Neural crest cell (in vitro differentiated cells): ENCODE measurements at places on chromosomes 7 and 10. TPM values are rescaled to one million over a fixed set of nuclear protein-coding genes. Genes with fewer than 3 reads are reported as not detected.

OPN4 gene
- total RNA-seq: not detected in 2 replicates

CHPF2 gene
- total RNA-seq: 33.1 and 34.1 TPM in 2 replicates

DNA sequence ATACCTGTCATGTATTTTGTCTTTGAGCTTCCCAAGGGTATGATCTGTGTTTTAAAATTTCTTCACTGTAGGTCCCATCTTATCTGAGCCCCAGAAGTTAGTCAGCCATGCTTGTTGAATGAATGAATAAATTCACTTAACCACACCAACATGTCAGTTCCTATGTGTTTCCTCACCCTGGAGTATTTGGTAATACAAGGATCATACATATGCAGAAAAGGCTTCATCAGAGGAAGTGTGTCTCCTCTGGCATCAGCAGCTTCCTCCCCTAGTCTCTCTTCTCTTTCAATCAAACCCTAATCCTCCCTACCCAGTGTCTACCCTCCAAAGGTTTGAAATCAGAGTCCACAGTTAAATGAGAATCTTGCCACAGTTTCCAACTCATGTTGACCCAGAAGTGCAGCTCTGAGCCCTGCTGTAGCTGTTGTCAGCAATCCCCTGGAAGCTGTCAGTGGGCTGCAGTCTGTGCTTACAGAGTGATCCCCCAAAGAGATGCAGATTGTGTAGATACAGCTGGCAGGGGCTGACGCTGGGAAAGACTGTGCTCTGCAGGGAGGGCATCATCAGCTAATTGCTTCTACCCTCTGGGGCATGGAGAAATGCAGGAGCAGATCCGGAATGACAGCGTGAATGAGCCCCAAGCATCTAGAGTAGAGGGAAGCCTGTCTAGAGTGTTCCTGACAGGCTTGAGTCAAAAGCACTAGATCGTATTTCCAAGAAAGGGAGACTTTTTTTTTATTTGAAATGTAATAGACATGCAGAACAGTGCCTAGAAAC is 105.0 kb upstream of the WDR11 start:
- H3K4me1 ChIP-seq: peaks cover 6% of the 10 kb centered on the region
- H3K4me3 ChIP-seq: no peak overlapping the region
- H3K27ac ChIP-seq: no peak overlapping the region
- no peaks in the 10 kb centered on the region for H3K36me3 ChIP-seq

DNA sequence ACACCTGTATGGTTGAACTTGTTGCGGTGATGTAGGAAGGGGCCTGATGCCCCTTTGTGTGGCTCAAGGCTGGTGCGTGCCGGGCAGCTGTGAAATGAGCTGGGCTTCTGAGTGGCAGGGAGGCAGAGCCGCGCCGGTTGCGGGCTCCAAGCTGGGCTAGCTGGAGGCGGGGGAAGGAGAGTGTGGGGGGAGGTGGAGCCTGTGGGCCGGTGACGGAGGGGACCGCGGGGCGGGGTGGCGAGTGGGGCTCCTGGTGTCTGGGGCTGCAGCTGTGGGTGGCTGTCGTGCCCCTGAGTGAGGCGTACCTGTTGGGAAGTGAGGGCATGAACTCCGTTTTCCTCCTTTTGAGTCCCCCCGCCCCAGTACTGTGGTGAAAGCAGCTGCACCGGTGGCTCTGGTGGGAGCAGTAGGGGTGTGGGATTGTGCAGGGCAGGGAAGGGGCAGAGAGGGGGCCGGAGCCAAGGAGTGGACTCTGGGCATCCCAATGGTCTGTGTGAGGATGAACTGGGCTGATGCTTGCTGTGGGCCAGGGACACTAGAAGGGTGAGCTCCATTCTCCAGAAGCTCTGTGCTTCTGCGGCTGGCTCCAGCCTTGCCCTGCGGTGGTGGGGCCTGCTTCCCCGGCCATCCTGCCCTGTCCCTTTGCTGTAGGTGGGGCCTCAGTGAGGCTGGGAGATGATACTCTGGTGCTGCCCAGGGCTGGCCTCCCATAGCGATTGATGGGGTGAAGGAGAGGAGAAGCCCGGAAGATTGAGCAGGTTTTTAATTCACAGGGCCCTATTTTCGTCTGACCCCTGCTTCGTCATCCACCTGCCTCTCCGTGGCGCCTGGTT is 41.7 kb downstream of the INPP5A start:
- no peak overlapping the region for H3K4me3 ChIP-seq
- peaks cover 2% of the 10 kb centered on the region for H3K36me3 ChIP-seq
- peaks cover 29% of the 10 kb centered on the region for H3K4me1 ChIP-seq
- no peak overlapping the region for H3K27ac ChIP-seq
- no peaks in the 10 kb centered on the region for H3K27me3 ChIP-seq

GRCh38 chr10:30550967-30551815 is 78.4 kb downstream of the LYZL2 start:
- peaks cover 20% of the 10 kb centered on the region for H3K4me1 ChIP-seq
- no peak overlapping the region for H3K27ac ChIP-seq
- H3K36me3 ChIP-seq: no peaks in the 10 kb centered on the region
- no peaks in the 10 kb centered on the region for H3K27me3 ChIP-seq
- H3K4me3 ChIP-seq: no peak overlapping the region
- DNase-seq: no peak

GRCh38 chr7:46133072-46133471 is 212.0 kb upstream of the IGFBP3 start:
- H3K36me3 ChIP-seq: no peaks in the 10 kb centered on the region
- H3K27me3 ChIP-seq: no peaks in the 10 kb centered on the region
- DNase-seq: no peak
- no peak overlapping the region for H3K27ac ChIP-seq

- H3K27me3 ChIP-seq: peaks cover 10% of the 10 kb centered on the region
- DNase-seq: no peak
- H3K27ac ChIP-seq: peak overlapping the region; percentile 68
- H3K36me3 ChIP-seq: no peaks in the 10 kb centered on the region
These were observed 65.4 kb downstream of the SLIT1 start for GRCh38 chr10:97120370-97120769.
